T-helper 2 cell treated with Interferon-gamma antibody and Interleukin-4, amounts not matched to agents 100 ng/mL and 5 ng/mL, for 36 hours (primary cell): ENCODE measurements at places on chromosomes 3 and 15. TPM values are rescaled to one million over a fixed set of nuclear protein-coding genes. Genes with fewer than 3 reads are reported as not detected.

CYP19A1 gene
- 0.75 and 1.1 TPM in 2 replicates for total RNA-seq

DPP8 gene
- total RNA-seq, result 41.3 and 42.0 TPM in 2 replicates

HYAL2 gene
- 9.0 and 9.1 TPM in 2 replicates for total RNA-seq

USP8 gene
- 51.6 and 57.3 TPM in 2 replicates for total RNA-seq

RIOX2 gene
- total RNA-seq, result 66.2 and 70.2 TPM in 2 replicates
